ENCODE measurements at places on chromosomes 1 and 21.

DNA sequence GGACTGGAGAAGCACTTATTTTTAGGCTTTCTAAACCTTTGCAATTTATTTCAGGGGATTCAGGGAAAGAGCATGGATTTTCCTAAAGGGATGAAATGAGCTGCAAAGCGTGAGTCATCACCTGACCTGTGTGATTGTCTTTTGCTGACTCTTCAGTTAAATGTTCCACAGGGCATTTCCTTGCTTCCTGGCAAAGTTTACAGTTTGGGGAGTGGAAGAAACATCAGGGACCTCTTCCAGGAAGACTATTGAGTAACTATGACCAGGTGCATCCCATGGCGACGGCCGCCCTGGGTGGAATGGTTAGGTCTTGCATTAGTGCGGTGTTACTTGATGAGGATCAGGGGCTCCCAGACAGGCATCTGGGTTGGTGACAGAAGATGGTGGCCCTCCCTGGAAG lies 79.5 kb upstream of the SIPA1L2 start:
- DNase-seq = no peak

DNA sequence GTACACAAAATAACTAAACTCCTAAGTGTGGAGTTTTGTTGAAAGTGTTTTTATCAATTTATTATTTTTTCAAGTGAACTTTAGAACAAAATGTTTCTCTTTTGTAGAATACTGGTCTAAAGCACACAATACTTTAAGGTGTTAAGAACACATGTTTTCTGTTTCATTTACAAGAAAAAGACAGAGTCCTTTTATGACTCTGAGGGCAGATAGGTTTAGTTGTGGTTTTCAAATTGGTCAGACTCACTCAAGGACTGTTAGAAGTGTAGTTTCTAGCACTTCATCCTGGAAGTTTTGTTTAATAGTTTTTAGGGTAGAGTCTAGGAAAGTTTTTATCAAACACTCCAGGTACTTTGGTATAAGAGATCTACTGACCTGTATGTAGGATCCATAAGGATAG lies 376.5 kb downstream of the LRRIQ3 start:
- no peak for DNase-seq

DNA sequence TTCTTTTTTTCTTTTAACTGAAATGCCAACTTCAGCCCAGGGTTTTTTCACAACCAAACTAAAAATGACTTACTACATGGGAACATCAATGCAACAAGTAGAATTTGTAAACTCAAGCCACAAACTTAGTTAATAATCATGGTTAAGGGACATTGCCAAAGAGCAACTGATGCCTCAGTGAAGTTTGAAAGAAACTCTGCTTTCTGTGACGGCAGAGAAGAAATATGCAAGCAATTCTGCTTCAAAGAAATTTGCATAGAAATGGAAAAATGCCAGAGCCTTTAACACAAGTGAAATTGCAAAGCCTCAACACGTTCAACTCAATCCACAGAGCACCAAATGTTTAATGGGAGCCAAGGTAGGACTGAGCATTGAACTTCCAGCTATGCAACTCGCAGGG lies 5.0 kb upstream of the CHD5 start:
- DNase-seq = no peak

GRCh38 chr1:163178628-163179027 lies 24.1 kb downstream of the RGS5 start:
- no peak for DNase-seq

- DNase-seq = no peak
Observed at GRCh38 chr1:167517535-167518330, 596 bp downstream of the CD247 start.

GRCh38 chr1:100390531-100390930 lies 38.2 kb downstream of the CDC14A start:
- no peak for DNase-seq

- DNase-seq = no peak
Observed at GRCh38 chr1:181180407-181181031, 92.0 kb downstream of the IER5 start.

DNA sequence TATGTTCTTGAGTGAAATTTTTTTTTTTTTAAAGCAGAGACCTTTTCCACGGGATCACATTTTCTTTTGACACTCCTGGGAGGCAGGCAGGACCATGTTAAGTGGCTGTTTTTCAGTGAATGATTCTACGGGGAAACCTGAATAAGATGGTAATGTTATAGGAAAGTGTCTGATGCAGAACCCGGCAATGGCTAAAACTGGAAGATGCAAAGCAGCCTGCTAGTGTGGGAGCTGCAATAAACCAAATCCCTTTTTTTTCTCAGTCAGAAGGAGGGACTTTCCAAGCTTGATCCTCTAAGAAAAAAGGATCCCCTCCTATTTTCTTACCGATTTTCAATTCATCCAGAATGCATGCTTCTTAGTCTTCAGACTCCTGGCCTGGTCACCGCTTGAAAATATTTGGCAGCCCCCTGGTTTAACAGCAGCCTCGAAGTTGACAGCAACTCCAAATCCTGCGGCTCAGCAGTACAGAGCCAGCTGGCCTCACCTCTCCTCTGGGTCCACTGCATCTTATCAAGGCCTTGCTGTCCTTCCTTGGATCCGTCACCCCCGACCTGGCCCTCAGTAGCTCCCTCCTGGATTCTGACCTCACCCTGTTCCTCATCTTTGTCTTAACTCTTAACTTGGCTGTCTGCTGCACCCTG lies 5.6 kb downstream of the MX2 start:
- no peak for DNase-seq

GRCh38 chr1:42924082-42924850 lies 34.4 kb downstream of the SLC2A1 start:
- peak; percentile 96 for DNase-seq

DNA sequence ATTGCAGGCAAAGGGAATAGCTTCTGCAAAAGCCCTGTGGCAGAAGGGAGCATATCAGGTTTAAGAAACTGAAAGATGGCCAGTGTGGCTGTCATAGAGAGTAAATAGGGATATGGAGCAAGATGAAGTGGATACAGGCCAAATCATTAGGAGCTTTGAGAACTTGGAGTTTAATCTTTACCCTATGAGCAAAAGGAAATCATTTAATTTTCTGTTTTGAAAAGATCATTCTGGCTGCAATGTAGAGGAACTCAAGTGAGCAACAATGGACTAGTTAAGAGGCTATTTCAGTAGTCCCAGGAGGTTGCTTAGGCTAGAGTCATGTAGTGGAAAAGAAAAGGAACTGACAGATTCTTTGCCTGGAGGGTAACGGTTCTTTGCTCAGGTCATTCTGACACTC lies 47.2 kb downstream of the RAP1A start:
- DNase-seq = no peak

DNA sequence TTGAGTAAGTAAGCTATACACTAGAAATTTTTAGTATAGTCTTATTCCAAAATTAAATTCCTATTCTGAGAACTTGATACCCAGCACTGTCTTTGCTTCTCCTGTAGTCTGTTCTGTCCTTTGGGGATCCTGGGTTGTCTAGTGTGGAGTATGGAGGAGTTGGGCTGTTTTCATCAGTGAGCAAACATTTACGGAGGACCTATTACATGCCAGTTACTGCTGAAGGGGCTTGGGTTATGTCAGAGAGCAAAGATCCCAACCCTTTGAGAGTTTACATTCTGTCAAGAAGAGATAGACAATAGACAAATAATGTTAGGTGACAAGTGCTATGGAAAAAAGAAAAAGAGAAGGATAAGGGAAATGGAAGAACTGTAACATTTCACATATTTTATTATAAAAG lies 9.0 kb downstream of the TRAPPC10 start:
- no peak for DNase-seq

GRCh38 chr1:180672105-180672504 lies 40.3 kb downstream of the XPR1 start:
- no peak for DNase-seq

DNA sequence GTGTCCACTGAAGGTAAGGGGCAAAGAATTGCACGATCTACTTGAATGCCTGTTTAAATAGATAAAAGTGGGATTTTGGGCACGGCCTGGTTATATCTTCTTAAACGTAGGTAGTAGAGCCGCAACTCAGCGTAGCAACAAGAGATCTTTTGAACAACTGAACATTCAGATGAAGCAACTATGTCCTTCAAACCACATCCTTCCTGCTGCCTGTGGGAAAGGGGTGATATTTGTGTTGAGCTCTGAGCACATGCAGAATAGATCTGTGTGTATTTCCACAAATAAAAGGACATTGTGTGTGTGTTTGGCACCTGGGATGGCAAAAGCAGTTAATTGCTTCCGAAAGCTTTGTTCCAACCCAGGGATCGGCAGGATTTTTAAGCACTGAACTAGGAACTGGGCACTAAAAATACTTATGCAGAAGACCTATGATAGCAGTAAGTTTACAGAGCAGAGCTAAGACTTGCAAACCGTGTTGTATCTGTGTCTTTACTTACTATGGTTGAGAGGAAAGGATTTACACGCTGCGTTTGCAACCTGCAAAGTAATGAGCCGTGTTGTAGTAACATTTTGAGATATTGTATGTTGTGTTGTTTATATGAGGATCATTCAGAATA lies 333.4 kb downstream of the CHRM3 start:
- no peak for DNase-seq

GRCh38 chr1:184199438-184200085 lies 148.0 kb downstream of the TSEN15 start:
- DNase-seq = no peak

DNA sequence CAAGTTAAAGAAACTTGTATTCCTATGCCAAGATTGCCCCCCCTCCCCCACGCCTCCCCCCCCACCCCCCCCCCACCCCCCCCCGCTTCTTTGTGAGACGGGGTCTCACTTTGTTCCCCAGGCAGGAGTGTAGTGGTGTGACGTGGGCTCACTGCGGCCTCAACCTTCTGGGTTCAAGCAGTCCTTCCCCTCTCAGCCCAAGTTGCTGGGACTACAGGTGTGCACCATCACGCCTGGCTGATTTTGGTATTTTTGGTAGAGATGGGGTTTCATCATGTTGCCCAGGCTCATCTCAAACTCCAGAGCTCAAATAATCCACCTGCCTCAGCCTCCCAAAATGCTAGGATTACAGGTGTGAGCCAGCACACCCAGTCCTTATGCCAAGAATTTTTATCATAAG lies 136.6 kb downstream of the POU2F1 start:
- no peak for DNase-seq

- no peak for DNase-seq
Observed at GRCh38 chr21:29279558-29279957, 19.2 kb upstream of the BACH1 start.

- DNase-seq = no peak
Observed at GRCh38 chr1:178959543-178960460, 65.9 kb upstream of the FAM20B start.

DNA sequence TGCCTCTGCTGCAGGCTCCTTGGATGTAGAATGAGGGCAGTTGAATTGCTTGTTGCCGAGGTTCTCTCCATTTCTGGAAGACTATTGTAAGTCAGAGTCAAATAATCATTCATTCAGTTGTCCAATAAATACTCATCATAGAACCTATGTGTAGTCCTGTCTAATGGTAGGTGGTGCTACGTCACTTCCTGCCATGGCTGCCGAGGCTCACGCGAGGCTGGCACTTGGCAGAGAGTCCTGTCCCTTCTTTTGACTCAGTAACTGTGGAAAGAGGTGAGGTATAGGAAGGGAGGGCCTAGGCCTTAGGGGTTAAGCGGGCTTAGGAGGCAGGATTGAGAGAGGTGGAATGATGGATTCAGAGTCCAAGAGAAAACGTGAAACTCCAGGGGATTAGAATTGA lies 9.7 kb downstream of the ADARB1 start:
- DNase-seq = no peak

DNA sequence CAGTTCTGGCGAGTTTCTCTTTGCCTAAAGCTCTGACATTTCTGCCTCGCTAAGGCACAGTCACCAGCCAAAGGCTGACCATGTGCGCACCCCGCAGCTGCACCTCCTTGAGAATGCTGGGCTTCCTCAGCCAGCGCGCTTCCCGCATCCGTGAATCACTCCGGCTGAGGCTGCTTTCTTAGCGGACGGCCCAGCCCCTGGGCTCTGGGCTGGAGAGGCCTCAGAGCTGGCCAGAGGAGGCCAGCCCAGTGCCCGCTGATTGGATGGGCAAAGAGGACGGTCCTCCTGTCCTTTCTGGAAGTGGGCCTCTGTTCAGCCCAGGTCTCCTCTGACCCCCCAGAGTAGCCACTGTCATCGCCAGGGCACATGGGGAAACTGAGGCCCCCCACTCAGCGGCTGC lies 56.1 kb downstream of the PRDM16 start:
- peak; percentile 29 for DNase-seq

DNA sequence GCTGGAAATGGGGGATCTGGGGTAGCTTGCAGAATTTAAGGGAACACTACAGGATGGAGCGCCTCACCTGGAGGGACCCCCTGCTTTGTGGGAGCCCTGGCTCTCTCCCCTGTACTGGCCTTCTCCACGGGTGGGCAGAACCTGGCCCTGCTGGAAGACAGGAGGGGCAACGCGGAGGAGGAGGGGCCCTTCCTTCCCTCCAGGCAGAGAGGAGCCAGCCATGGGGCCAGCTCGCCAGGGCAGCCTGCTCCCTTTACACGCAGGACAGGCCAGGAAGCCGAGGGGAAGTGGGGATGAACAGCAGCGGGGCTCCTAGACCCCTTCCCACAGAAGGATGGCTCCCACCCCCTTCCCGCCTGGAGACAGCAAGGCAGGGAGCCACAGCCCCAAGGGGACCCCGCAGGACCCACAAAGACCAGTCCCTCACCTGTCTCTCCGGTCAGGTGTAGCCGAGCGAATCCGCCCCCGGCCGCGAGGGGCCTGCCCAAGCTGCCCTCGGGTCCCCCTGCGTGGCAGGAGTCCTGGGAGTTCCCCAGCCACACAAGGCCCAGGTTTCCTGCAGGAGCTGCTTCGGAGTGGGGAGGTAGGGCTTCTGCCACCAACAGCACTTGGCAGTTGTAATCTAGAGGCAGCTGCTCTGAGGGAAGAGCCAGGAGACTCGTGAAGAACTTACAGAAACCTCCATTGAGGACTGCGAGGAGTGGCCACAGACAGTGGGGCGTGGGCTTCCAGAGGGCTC lies 1.6 kb upstream of the SLC19A1 start:
- DNase-seq = no peak

DNA sequence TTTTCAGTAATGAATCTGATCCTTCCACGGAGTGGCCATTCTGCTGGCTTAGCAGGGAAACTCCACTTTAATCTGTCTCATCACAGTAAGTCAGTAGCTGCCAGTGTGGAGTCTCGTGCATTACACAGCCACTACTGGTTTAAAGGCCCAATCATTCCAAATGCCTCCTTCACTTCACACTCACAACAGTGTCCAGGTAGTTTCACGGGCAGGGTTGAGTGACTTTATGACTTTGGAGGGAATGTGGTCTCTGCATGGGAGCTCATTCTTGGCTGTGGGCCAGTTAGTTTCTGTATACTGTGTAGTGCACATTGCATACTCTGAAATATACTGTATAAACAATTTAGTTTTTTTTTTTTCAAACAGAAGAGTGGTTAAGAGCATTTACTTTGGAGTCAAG lies 34.6 kb upstream of the C1orf87 start:
- DNase-seq = peak; percentile 37

- DNase-seq = peak; percentile 32
Observed at GRCh38 chr1:119873135-119874015, 22.9 kb downstream of the ADAM30 start.

GRCh38 chr1:234763910-234764309 lies 153.9 kb upstream of the IRF2BP2 start:
- DNase-seq = no peak

DNA sequence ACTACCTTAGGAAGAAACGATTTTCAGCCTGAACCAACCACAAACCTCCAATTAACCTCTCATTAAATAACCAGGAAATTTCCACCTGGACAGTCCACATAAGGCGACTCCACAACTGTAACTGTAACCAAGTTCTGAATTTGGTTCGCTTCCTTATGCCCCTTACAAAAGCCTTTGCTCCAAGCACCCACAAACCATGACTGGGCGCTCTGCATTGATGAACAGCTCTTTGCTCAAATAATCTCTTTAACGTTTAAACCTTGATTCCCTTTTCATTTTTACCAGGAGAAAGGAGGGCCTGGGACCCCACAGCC lies 38.2 kb upstream of the ZNF124 start:
- DNase-seq = no peak

- no peak for DNase-seq
Observed at GRCh38 chr1:235947989-235948388, 81.3 kb upstream of the LYST start.
